DMS 273 treated with DMSO at 0.1 percent for 48 hours (cell line): ENCODE measurements at places on chromosomes 6 and 20.

DNA sequence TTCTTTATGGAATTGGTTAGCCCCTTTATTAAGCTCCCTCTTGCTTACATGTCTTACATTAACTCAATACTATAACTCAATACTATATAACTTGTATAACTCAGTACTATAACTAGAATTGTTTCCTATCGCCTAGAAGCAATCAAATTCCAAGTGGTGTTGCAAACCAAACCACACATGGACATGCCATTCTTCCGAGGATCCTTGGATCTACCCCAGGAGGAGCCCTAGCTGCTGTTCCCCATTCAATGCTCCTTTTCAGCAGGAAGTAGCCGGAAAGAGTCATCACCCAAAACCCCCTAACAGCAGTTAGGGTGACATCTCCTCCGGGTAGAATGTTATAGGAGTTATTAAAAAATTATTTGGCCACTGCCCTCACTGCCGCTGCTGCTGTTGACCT, 40.5 kb downstream of the PLN start:
- no peak for DNase-seq

DNA sequence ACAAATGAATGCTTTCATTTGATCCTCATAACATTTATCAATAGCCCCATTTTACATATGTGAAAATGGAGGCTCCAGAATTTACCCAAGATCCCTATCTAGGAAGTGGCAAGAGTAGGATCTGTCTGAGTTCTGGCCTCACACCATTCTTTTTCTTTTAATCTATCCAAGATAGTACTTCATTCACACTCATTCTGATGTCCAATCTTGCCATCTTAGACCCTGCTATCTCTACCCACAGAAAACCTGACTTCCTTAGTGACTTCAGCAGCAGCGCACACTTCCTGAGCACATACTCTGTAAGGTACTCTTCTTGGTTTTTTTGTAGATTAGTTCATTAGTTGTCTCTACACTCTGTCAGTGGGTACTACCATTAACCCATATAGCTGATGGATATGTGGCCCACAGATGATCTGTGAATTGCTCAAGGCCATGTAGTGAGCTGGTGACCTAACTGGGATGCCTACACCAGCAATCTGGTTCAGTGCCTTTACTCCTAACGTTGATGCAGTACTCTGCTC, 36.3 kb downstream of the COX4I2 start:
- DNase-seq, result no peak

DNA sequence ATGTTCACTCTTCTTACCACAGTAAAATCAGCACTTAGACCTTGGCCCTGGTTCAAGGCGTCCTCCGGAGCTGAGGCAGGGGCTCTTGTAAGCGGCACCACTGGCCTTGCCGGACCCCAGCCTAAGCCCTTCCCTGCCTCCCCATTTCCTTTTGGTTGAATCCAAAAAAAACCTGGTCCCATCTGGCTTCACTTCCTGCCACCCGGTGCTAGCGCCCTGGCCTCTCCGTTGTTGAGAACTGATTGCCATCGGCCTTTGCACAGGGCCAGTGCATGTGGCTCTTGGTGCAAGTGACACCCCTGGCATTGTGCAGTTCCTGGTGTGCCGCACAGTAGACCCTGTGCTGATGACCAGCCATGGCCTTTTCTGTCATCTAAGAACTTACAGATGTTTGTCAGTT, 19.0 kb upstream of the RBM38 start:
- no peak for DNase-seq

DNA sequence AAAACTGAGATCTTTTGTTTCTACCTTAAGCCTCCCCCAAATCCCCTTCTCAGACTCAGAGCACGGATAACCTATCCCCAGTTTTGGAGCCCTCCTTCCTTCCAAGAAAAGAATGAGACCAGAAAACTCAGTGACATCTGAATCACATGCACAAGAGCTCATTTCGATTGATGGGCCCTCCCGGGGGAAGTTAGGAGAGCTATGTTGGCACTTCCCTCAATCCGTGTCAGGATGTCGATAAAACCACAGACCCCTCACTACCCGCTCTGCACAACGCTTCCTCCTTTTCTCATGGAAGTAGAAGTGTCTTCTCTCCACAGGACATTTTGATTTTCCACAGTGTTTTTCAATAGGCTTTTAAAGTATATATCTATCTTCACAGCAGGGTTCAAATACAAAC, 332.4 kb downstream of the HACE1 start:
- no peak for DNase-seq

DNA sequence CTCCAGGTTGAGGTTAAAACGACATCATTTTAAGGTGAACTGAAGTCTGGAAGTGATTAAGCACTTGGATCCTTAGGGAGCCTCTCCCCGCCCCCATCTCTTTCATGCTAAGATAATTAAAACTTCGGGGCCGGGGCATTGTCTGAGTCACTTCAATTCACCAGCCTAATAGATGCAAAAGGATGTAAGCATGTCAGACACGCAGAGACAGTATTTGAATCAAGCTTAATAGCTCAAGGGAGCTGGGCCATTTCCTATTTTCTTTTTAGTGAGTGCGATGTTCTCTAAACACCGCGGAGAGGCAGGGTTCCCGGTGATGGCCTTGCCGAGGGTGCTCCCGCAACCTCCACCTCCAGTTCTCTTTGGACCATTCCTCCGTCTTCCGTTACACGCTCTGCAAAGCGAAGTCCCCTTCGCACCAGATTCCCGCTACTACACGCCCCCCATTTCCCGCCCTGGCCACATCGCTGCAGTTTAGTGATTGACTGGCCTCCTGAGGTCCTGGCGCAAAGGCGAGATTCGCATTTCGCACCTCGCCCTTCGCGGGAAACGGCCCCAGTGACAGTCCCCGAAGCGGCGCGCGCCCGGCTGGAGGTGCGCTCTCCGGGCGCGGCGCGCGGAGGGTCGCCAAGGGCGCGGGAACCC, 516 bp upstream of the IRF4 start:
- no peak for DNase-seq
